ENCODE measurements at places on chromosomes 16 and 17.

DNA sequence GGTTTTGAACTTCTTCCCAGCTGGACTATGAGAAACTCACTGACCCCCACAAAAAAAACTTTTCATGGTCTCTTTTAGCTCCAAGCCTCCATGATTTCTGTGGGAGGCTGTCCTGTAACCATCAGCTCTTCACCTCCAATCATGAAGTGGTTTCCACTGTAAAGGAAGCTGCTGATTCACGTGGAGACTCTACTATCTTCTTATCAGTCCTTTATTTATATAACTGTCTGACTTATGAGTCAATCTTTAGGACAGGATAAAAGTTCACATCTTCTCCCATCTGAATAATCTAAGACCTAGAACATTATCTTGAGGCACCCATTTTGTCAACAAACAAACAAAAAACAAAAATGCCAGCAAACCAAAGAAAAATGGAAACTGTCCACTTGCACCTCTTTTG is 409.9 kb downstream of the SLC39A11 start:
- no peak for DNase-seq

DNA sequence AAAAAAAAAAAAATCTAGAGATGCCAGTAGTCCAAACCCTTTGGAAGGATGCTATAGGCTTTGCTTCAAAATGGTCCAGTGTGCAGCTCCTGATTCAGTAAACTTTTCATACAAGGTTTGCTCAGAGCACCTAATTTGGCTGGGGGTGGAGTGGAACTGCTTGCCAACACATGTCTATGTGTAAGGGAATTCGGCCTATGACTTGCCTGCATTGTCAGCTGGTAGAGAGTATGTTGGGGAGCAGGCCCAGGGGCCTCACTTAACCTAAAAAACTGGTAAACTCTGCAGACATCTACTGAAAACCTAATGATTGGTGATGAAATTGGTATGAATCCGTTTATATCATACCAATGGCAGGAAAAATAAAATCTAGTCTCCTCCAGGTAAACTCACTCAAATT is 1.5 kb upstream of the MFSD6L start:
- no peak for DNase-seq

DNA sequence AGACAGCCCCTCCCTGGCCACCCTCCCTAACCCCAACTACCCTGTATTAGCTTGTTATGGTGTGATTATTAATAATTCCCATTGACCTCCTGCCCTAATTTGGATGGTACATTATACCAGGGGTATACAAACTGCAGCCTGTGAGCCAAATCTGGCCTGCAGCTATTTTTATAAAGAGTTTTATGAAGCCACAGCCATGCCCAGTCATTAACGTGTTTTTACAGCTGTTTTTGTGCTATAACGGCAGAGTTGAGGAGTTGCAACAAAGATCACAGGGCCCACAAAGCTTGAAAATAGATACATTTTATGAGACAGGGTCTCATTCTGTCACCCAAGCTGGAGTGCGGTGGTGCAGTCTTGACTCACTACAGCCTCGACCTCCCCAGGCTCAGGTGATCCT is 6.0 kb downstream of the METTL22 start:
- DNase-seq, result no peak

DNA sequence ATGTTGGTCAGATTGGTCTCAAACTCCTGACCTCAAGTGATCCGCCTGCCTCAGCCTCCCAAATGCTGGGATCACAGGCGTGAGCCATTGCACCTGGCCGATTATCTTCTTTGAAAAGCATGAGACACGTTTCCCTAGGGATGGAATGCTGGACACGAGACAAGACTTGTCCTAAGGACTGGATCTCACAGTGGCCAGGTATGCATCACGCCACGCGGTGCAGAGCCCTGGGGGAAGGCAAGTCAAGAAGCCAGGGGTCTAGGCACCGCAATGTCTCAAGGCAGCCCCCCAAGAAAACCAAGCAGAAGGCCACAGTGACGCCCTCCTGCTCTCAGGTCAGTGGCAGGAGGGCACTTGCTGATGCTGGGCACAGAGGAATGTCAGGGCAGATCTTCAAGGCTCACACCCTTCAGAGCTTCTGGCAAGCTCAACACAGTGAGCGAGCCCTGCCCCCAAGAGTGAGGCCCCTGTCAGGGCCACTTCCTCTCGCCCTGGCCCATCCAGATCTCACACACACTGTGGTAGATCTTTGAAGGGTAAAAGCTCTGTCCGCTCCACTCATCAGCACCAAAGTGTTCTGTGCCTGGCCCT is 134.7 kb downstream of the ZNF778 start:
- no peak for DNase-seq

DNA sequence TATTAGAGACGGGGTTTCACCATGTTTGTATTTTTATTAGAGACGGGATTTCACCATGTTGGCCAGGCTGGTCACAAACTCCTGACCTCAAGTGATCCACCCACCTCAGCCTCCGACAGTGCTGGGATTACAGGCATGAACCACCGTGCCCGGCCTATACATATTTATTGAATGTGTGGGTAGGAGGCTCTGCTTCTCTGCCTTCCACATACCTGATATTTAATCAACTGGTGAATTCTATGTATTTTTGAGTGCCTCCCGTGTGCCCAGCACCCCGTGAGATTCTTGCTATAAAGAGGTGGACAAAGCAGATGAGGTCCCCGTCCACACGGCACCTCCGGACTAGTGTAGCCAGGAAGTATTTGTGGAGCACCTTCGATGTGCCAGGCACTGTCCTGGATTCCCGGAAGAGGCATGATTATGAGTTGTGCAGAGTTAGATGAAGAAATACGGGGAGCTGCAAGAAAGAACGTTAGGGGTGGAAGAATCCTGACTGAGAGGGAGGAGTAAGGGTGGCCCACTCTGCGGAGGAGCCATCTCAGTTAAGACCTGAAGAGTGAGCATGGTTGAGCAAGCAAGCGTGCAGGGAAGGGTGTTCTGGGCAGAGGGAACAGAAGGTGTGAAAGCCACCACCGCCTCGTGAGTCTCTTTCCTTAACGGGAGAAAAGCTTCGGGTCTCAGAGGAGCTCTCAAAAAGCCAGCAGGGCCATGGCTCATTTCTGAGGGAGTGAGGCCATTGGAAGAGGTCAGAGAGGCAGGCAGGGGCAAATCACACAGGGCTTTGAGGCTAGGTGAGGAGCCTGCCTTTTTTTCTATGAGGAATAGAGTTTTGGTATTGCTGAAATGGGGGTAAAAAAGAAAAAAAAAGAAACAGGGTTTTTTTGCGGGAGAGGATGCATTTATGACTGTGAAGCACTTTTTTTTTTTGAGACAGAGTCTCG is 21.2 kb downstream of the CRISPLD2 start:
- DNase-seq, result no peak

Measured in fibroblast of skin of abdomen (primary cell).